ENCODE measurements at places on chromosomes 3 and 15. TPM values are rescaled to one million over a fixed set of nuclear protein-coding genes. Genes with fewer than 3 reads are reported as not detected.
A peak's percentile ranks its signal among the peaks of the same experiment; 100 is the strongest.

Gene GOLGA6D
- not detected for total RNA-seq

DNA sequence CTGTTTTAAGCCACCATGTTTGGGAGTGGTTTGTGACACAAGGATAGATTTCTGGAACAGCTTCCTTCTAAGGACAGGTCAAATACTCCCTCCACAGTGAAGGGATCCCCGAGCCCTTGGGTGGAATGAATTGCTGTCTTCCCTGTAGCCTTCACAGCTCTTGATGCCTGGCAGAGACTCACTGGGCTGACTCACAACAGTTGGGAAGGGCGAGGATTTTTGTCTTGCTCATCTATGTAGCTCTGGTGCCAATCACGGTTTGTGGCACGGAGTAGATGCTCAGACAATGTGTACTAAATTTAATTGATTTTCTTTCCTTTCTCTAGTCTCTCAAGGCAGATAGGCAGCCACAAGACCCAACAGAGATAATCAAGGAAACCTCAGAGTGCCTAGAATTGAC is 27.0 kb downstream of the CRYGS start:
- no peak for DNase-seq

Gene CSPG4
- 9.1 TPM for total RNA-seq

DNA sequence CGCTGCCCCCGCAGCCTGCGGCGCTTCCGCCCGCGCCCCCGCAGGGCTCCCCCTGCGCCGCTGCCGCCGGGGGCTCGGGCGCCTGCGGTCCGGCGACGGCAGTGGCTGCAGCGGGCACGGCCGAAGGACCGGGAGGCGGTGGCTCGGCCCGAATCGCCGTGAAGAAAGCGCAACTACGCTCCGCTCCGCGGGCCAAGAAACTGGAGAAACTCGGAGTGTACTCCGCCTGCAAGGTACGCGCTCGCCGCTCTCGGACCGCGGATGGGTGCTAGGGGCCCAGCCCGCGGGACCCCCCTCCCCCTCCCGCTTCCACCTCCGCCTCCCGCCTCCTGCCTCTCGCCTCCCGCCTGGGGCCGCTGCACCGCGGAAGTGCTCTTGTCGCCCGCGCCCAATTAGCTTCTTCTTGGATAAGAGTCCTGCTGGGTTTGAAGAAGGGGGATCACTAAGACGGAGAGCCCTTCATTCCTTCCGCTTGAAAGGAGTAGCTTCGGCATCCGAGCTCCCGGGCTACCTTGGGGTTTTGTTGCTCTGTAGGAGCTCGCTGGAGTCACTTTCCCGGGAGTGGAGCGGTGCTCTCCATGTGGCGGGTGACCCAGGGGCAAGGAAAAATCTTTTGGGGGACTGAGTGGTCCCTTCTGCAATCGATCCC is 426 bp downstream of the KAT2B start:
- peak; percentile 83 for DNase-seq

GRCh38 chr15:62093809-62094208 is 27.0 kb downstream of the C2CD4A start:
- no peak for DNase-seq

- DNase-seq, result no peak
Observed at GRCh38 chr3:59436164-59436958, 386.5 kb upstream of the CFAP20DC start.

Gene SPATA12
- not detected for total RNA-seq

- DNase-seq, result no peak
Observed at GRCh38 chr3:8500319-8500988, 1.2 kb upstream of the LMCD1 start.

DNA sequence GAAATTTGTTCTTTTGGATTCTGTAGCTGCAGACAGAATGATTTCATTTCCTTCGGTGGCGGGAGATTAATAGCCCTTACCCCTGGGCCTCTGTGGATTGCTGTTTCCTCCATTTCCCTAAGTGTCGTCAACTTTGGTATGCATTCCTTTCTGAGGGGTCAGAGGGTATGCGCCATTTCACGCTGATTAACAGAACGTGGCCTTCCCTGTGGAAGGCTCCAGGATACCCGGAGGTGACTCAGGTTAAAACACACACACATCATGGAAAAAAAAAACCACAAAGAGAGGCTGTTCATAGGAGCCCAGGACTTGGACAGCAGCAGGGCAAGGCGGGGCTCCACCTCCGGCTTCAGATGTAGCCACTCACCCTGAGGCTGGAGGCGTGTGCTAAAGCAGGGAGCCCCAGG is 51.9 kb downstream of the EPHB1 start:
- DNase-seq, result no peak

DNA sequence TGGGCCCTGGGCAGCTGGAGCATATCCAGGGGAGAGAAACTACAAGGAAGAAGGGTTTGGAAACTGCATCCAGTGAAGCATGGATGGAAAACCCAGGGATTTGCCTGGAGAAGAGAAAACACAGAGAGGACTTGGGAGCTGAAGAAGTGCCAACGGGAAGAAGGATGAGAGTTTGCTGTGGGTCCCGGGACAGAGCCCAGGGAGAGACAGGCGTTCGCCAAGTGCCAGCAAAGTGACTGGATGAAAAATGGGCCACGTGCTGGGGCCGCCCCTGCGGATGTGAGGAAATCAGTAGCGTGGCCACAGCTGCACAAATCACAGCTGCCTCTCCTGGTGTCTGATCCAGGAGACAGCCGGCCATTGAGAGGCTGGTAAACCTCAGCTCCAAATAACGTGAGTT is 70.4 kb downstream of the HES1 start:
- peak; percentile 38 for DNase-seq

- DNase-seq, result no peak
Observed at GRCh38 chr3:183328823-183329222, 75.8 kb downstream of the B3GNT5 start.

DNA sequence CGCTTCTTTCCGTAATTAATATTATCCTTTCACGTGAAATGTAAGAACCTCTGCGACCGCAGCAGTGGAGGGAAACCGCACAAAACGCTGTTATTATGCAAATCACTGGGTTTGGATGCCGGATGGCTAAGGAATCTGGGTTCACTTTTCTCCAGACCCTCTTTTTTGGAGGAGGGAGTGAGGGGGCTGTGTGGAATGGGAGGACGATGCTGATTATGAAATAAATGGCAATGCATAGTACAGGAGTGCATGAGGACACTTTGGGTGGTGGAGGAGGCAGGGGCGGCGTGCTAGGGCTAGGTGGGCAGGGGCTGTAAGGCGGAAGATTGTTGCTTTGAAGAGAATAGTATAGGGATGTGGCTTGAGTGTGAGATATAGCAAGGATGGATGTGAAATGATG is 1.8 kb downstream of the CADM2 start:
- DNase-seq, result no peak

- DNase-seq, result no peak
Observed at GRCh38 chr3:14404186-14404585, 1.8 kb downstream of the SLC6A6 start.

GRCh38 chr3:105790534-105790933 is 78.3 kb downstream of the CBLB start:
- no peak for DNase-seq

Gene THSD4
- 95.8 TPM for total RNA-seq

DNA sequence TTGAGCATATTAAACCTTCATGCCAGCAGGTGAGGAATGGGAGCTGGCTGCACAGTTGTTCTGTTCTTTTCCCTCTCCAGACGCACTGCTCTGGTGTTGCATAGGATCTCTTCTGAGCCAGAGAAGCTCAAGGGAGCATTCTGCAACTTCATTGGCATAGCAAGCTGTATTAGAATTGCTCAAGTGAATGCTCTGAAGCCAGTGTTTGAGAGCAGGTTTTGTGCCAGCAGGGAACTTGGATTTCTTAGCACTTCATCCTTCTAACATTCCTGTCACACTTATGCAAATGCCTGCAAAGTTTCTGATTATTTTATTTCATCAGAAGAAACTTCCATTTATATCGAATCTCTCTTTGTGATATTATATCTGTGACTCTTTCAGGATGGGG is 366.6 kb downstream of the AGBL1 start:
- DNase-seq, result no peak

Gene PROK2
- total RNA-seq, result 0.14 TPM

Gene WDR6
- 79.0 TPM for total RNA-seq

GRCh38 chr15:69562116-69562515 is 109.5 kb downstream of the RPLP1 start:
- no peak for DNase-seq

DNA sequence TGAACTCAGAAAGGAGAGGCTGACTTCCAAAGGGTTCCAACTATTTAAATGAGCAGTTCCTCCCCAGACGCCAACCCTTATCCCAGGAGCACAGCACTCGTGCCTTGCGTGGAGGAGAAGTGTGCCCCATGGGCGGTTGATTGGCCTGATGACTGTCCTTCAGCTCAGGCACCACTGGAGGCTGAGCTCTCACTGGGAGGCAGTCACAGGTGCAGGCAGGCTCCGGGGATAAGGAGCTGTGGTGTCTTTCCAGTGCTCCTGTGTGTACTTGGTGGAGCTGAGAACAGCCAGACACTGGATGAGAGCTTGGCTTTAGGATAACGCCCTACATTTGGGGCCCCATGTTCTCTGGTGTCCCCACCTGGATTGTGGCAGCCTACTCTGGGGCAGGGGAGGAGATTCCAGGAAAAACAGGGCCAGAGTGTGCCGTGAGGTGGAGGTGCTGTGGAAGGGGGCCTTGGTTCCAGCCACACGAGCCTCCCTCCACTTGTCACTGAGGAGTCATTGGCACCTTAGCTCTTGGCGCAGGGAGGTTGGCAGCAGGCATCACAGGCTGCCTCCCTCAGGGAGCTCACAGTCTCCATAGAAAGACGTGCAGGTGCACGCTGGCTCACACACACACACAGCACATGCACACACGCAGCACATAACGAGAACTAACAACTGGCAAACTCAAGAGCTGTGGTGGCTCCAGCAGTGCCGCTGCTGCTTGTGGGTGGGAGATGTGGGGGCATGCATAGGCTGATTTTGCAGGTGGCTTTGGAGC is 22.7 kb upstream of the EPHB3 start:
- DNase-seq, result no peak

- DNase-seq, result no peak
Observed at GRCh38 chr3:107627962-107628542, 105.3 kb downstream of the BBX start.

GRCh38 chr15:88399021-88399685 is 68.0 kb downstream of the MRPL46 start:
- DNase-seq, result no peak

DNA sequence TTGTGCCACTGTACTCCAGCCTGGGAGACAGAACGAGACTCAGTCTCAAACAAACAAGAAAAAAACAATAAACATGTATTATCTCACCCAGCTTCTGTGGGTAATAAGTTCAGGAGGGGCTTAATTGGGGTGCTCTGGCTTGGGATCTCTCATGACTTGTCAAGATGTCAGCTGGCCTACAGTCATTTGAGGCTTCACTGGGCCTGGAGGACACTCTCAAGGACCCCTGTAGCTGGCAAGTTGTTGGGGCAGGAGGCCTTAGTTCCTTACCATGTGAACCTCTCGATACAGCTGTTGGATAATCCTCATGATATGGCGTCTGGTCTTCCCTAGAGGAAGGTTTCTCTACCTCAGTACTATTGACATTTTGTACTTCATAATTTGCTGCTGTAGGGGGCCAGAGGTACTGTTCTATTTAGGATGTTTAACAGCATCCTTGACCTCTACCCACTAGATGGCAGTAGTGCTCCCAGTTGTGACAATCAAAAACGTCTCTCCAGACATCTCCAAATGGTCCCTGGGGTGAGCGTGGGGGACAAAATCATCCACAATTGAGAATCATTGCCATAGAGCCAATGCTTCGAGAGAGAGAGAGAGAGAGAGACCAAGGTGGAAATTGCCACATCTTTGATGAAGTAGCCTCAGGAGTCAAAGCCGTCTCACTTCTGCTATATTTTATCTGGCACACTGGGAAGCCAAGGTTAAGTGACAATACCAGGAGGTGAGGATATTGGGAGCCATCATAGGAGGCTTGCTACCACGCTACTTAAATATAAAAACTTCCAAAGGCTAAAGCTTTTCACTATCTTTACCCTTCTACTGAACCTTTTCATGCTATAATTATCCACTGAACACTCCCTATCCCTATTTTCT is 23.9 kb upstream of the SLTM start:
- DNase-seq, result no peak

Gene FEZF2
- not detected for total RNA-seq

DNA sequence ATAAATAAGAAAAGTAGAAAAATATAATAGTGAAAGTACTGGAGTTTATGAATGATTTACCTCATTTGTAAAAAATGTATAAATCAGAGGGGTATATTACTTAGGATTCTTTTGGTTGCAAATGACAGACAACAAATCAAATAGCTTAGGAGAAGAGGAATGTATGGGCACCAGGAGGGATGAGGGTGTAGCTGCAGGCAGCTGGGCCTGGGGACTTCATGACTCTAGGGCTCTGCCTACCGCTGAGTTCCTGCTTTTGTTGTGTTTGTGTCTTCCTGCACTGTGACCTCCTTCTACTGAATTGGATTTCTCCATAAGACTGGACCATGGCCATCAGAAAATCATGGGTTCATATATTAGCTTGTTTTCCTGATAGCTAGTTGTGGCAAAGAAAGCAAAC is 27.9 kb upstream of the PDE8A start:
- no peak for DNase-seq

DNA sequence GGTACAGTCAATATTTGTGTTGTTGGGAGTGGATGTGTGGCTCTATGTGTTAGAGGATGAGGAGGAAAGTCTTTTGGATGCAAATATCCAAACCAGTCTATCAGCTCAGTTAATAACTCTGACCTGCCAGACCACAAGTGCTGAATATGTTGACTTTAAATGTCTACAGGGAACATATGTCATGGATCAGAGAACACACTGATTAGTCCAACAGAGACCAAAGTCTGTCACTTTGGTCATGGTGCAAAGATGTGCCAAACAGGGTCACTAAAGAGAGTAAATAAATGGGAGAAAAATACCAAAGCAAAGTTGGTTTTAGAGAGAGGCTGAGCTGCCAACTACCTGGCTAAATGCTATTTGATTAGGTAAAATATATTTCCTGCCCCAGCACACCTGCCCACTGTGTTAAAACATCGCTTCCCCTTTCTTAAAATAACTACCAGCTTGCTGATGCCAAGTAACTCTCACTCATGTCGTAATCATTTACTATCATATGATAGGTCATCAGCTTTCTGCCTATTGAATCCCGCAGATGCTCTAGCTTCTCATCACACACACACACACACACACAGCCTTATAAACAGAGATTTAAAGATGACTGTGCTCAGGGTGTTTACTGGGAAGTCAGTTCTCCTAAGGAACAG is 173.3 kb downstream of the PDZRN3 start:
- no peak for DNase-seq

Gene ANKRD63
- not detected for total RNA-seq

GRCh38 chr15:48025118-48025517 is 95.7 kb upstream of the SLC24A5 start:
- no peak for DNase-seq

Gene ENTPD3
- 0.11 TPM for total RNA-seq

DNA sequence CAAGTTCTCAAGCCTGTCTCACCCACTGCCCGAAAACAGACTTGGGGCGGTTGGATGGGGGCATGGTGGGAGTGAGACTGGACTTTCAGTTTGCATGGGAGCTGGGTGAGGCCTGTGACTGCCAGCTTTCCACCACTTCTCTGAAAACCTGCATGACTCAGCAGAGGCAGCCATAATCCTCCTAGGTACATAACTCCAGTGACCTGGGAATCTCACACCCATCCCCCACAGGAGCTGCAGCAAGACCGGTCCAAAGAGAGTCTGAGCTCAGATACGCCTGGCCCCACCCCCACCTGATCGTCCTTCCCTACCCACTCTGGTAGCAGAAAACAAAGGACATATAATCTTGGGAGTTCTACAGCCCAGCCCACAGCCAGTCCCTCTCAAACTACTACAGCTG is 107.2 kb downstream of the NSMCE3 start:
- DNase-seq, result no peak

- DNase-seq, result no peak
Observed at GRCh38 chr15:84598993-84599392, 1.8 kb upstream of the ZSCAN2 start.
